SW480 (cell line): ENCODE measurements at places on chromosomes 2 and 18.
A peak's percentile ranks its signal among the peaks of the same experiment; 100 is the strongest.

DNA sequence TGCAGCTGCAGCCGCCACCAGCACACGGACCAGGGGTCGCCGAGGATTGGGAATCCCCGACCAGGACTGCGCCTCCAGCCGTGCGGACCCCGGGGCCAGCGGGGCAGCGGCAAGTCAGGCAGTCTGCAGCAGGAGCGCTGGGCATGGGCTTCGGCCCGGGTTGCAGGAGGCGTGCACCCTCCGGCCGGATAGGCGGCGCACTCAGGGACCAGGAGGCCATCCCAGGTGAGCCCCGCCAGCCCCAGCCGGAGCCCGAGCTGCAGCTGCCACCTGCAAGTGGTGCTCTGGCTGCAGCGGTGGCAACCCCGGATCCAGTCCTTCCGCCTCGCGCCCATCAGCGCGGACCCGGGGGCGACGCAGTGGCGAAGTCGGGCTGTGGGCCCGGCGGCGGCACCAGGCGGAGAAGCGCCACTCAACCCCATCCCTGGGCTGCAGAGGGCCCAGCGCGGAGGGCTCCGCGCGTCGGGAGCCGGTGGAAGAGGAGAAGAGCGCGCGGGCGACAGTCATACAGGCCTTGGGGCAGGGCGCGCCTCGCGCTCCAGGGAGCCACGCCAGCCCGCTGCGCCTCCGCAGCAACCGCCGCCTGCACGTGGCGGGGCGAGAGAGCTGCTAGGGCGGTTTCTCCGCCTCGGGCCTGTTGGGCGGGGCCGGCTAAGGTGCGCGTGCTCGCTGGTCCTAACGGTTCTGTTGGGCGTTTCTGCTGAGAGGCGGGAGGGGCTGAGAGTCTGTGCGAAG, 73.8 kb downstream of the RPIA start:
- no peak for DNase-seq

- no peak for DNase-seq
Measured at GRCh38 chr18:79846936-79847557, 49.3 kb downstream of the KCNG2 start.

GRCh38 chr2:135742325-135742757, 686 bp downstream of the UBXN4 start:
- peak; percentile 74 for DNase-seq

- no peak for DNase-seq
Measured at GRCh38 chr2:166234112-166234846, 106.5 kb upstream of the SCN1A start.

DNA sequence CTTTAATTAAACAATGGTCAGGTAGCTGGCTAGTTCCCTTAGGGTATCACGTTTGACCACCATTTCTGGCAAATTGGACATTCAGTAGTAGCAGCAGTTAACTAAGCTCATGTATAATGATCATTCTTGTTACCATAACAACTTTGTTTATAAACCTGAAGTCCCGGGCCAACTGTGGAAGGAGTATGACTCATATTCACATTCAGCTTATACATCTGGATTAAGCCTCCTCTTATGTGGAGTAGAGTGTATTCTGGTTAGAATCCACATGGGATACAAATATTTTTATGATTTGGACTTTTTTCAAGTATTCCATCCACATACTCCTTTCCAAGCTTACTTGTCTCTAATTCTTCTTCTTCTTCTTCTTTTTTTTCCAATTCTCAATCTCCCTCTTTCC, 70.3 kb upstream of the ZSWIM2 start:
- peak; percentile 26 for DNase-seq

GRCh38 chr2:109326306-109326705, 197.3 kb downstream of the SH3RF3 start:
- DNase-seq: no peak

DNA sequence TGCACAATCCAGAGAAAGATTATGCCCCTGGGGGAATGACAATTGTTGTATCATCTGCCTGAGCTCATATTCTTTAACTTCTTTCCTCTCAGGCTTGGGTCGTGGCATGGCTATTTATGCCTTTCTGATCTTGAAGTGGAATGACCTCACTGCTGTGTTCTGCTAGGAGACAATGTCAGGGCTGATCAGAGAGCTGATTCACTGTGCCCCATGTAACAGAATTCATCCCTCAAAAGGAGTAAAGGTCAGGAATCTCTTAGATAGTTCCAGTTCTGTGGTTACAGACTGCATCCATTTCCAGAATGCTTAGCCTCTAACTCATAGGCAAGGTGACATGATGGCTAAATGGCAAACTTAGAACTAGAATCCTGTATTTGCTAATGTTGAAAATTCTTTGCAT, 511.7 kb upstream of the CNTNAP5 start:
- DNase-seq: peak; percentile 1

DNA sequence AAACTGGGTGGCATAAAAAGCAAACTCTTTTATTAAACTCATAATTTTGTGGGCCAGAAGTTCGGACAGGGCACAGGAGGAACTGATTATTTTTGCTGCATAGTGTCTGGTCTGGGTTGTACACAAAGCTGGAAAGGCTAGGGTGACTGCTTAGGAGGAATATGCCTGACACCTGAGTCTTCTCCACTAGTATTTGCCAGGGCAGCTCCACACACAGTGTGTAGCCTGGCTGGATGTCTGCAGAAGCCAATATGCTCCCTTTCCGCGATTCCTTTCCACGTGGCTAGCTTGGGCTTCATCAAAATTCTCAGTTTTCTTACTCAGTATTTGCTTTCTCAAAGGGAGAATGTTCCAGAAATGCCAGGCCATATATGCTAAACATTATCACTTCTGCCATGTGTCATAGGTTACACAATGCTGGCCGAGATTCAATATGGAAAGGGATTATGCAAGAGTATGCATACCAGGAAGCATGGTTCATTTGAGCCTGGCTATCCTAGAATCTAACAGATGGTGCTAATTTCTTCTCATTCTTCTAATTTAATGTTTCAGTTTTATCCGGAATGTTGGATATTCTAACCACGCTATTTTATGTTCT, 142.7 kb upstream of the DOK6 start:
- no peak for DNase-seq

GRCh38 chr2:133674433-133675331, 106.4 kb upstream of the NCKAP5 start:
- peak; percentile 45 for DNase-seq

DNA sequence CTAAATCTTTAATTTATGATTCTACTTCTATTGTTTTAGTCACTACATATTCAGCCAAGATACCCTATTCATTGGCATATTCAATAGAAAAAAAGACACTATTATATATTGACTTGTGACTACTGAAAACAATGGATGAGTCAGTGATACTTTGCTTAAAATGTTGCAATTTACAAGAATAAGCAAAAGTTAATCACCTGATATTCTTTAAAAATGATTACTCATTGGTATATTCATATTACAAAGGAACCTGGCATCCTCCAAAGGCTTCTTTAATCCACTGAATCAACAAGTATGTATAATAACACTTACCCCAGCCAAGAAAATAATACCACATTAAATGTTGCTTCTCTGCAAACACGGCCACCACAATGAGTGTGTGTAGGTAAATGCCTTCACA, 87.8 kb downstream of the CALCRL start:
- DNase-seq: no peak

GRCh38 chr2:233061591-233062450, 1.7 kb downstream of the INPP5D start:
- peak; percentile 46 for DNase-seq

- DNase-seq: no peak
Measured at GRCh38 chr2:237073552-237073951, 12.1 kb upstream of the COPS8 start.

GRCh38 chr2:201275990-201276389, 15.7 kb downstream of the CASP8 start:
- DNase-seq: no peak

GRCh38 chr2:31282634-31283033, 48.7 kb downstream of the EHD3 start:
- peak; percentile 20 for DNase-seq

GRCh38 chr2:166060191-166060590, 67.6 kb downstream of the SCN1A start:
- DNase-seq: no peak

GRCh38 chr18:30988440-30988839, 54.1 kb downstream of the DSC3 start:
- DNase-seq: no peak

DNA sequence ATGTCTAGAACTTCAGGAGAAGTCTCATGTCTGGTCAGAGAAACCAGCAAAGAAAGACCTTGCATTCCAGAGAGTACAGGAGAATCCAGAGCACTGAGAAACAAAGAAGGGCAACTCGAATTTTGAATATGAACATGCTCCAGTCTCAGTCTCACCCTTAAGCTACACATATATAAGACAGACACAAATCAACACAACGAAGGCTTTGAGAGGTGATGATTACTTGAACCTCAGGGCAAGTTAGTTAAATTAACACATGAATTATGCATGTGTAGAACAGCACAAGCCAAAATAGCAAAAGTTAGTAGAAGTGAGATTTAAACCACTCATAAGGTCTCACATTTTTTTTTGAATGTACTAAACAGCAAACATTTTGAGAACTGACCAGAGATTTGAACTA, 29.0 kb upstream of the DOK6 start:
- no peak for DNase-seq

DNA sequence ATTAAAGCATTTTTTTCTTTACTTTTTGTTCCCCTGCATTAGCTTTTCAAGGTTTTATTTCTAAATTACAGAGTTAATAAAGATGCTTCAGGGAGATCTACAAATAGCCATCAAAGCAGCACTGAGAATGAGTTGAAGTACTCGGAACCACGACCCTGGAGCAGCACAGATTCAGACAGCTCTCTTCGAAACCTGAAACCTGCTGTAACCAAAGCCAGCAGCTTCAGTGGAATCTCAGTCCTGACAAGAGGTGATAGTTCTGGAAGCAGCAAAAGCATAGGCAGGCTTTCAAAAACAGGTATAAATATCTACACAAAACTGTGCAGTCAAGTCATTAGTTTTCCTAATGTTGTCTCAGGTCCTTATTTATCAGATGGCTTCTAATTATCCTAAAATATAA, 102.8 kb upstream of the UBXN4 start:
- no peak for DNase-seq

DNA sequence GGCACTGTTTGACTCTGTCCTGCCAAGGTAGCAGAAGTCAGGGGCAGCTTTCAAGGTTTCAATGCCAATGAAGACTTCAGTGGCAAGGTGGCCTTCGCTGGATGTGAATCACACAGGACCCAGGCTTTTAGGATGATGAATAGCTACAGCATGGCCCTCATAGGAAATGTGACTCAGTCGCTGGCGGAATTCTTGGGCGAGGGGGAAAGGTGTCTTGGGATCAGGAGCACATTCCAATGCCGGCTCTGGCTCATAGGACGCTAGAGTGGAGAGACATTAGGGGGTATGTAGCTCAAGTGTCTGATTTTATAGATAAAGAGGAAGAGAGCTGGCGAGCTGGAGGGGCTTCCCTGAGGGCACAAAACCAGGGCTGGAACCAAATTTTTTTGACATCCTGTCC, 68.6 kb downstream of the SMIM21 start:
- DNase-seq: no peak

DNA sequence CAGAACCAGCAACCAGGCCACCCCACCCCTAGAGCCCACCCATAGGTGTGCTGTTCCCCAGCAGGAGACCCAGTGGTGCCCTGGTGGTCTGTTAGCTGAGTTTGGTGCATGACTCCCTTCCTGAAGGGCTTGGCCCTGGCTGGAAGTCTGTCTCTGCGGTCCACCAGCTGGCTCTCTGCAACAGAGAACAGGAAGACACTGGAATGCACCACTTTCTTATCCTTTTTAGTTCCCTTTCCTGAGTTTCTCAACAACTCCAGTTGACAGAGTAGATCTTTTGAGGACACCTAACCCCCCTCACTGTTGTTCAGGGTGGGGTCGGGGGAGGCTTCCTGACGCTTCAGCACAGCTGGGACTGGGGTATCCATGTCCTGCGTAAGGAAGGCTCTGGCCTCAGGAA, 11.9 kb upstream of the RPL37A start:
- DNase-seq: no peak

GRCh38 chr2:231929961-231930592, 3.9 kb upstream of the NPPC start:
- no peak for DNase-seq

DNA sequence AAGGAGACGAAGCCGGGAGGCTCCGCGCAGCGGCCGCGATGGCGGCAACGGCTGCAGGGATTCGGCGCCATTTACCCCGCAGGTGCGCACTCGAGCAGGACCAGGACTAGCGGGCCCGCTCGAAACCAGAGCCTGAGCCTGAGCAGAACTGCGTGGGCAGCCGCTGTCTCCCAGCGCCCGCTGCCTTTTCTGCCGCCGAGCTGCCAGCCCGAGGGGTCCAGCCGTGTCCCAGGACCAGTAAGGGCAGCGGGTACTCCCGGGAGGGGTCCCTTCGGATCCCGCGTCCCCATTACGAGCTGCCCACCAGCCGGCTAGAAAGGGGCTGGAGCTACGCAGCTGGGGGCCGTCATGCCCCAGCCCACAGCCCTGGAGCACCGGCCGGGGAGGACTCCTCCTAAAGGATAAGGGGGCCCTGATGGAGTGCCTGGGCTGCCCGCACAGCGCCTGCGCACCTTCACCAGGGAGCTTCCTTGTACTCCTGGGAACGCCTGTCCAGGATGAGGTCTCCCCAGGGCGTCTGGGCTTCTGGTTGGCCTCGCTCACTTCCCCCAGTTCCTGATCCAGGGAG, 9.9 kb downstream of the ALPP start:
- no peak for DNase-seq

GRCh38 chr18:13566941-13567746, 159.2 kb downstream of the FAM210A start:
- no peak for DNase-seq

- no peak for DNase-seq
Measured at GRCh38 chr2:162056796-162057399, 17.1 kb downstream of the DPP4 start.

- no peak for DNase-seq
Measured at GRCh38 chr2:148725564-148725963, 81.0 kb downstream of the EPC2 start.

DNA sequence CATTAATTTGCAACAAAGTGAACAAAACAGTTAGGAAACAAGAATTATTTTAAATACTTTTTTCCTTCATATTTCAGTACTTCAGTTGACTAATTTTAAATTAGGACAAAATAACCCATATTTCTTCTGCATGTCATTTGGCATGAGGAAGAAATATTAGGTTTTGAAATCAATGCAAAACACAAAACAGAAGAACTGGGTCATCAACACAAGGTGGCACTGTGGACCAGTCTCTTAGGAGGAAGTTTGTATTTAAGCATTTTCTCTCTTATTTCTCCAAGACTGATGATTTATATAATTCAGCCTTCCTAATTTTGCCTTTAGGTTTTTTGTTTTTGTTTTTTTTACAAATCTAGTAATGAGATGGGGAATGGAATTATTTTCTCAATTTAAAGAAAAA, 352.8 kb upstream of the KCNH7 start:
- peak; percentile 16 for DNase-seq
